ENCODE measurements at places on chromosomes 11 and 22.
A peak's percentile ranks its signal among the peaks of the same experiment; 100 is the strongest.

DNA sequence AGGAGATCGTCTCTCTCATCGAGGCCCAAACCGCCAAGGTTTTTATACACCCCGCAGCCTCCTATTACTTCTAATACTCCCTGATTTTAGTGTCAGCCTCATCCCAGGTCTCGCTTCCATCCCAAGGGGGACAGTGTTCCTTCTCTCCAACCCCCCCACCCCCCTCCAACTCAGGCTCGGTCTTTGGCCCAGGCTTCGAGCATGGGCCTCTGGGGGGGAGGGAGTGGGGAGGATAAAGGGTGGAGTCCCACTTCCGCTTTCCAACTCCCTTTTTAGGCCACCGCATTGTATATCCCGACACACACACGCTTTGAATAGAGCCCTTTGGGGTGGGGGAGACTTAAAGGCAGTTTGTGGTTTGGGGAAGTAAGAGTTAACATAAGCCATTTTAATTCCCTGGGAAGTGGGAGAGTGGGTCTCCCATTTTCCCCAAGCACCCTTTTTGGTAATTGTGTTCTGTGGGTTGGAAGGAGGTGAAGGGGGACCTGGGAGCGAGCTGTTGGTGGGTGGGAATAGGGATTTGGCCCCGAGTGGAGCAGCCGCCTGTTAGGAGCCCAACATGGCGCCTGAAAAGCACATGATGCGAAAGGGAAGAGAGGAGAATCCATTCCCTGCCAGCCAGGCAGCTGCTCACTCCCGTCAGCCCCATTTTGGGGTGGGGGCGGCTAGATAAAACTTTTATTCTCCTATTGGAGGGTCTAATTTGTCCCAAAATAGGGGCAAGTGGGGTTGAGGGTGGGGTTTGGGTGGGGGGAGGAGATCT is 844 bp downstream of the PCF11 start:
- peak; percentile 35 for DNase-seq

DNA sequence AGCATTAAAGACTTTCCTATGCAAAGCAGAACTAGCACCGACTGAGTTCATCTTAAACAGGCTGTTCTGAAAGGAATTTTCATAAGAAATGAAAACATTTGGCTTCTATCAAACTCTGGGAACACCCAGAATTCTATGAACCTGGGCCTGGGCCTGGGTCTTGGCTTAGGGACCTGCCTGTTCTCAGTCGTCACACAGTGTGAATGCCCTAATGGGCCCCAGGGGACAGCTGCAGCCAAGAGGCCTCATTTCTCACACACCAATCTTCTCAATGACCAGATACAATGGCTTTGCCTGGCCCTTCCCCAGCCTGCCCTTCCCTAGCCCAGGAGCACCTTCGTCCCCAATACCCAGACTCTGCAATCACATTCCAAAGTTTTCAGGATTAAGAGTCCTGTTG is 234.9 kb upstream of the ARHGAP20 start:
- DNase-seq = no peak

DNA sequence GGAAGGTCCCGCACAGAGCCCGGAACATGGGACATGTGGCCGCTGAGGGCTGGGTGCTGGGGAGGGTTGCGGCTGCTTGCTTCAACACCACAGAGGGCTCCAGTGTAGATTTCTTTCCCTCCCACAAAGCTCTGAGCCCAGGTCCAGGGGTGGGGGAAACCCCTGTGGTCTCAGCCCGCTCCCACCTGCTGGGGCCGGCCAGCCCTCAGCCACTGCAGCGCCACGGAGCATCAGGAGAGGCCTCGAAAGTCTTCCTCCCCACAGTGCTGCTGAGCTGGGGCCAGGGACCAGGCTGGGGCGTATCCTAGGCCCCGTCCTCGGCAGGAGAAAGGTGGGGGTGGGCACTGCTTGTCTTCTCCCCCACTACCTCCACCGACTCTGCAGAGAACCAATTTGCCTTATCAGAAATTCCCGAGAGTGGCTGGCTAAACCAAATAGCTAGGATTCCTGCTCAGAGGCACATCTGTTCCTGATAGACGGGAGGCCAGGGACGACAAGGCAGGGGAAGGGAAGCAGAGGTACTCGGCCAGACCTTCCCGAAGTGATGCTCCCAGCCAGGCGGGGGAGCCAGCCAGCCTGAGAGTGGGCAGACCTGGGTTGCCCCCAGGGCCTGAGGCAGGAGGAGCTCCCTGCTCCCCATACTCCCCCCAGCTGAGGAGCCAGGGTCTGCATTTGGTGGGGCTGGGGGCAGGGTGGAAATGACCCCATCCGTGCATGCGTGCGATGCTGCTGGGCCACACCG is 18.7 kb downstream of the IGF2 start:
- no peak for DNase-seq

- peak; percentile 24 for DNase-seq
Observed at GRCh38 chr11:17979770-17980371, 33.0 kb downstream of the SERGEF start.

DNA sequence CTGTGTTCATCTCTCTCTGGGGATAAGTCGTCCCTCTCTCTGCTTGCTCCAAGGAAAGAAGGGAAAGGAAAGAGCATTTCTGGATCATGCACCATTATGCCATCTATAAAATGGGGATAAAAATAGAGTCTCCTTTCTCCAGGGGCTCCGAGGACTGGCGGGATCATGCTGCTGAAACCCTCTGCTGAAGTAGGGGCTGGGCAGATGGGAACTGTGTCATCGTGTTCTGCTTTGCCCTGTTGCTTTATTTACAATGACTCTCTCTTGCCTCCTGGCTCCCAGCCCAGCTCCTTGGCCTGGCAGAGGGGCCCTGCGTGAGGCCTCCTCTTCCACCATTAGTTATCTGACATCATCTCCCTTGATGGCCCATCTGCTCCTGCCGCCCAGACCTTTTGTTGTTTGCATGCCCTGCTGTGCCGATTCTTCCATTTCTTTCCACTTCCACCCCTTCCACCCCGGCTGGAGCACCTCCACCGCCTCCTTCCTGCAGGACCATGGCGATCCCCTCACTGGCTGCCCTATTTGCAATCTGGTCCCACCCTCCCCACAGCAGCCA is 200.9 kb downstream of the MYO18B start:
- DNase-seq = no peak

DNA sequence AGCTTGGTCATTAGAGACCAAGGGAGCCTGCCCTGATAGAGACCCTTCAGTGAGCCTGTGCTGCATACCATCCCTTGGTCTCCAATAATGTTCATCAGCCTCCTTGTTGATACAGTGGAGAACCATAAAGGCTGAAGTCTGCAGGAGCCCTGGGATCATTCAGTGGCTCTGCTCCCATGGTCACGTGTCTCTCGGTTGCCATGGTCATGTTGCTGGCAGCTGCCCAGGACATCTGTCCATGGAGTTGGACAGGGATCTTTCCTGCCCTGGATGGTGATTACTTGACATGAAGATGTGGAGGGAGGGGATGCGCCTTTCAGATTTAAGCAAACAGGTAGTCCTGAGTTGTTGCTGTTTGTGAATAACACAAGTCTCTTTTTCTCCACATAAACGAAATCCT is 38.2 kb downstream of the CYB5R2 start:
- no peak for DNase-seq

DNA sequence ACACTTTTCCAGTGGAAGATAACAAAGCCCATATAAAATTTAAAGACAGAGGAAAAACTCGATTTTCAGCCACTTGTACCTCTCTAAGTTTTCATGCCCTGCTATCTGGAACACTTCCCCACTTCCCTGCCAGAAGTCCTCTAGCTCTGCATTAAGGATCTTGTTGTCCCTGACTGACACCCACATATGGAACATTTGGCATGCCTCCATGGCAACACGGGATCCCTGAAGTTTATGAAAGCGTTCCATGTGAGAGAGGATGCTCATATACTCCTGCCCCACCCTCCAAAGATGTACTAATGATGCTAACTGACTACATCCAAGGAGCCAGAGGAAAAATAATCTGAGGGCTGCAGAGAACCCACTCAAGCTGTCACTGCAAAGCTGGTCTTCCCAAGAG is 8.8 kb upstream of the C11orf91 start:
- DNase-seq = no peak

DNA sequence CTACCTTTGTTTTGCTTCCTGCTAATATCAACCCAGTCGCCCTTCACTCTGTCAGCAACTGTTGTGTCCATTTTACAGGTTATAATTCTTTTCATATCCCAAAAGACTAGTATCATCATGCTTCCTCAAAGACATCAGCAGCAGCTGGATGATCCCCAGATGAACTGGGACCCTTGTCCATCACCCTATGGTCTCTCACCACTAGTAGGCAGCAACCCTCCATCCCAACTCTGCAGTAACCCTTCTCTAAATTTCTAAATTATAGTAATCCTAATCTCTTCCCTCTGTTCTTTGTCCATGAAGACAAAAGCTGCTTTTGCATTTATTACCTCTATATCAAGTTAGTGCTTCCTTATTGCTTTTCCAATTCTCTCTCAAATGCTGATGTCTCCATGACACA is 1025.8 kb downstream of the FAM181B start:
- no peak for DNase-seq

GRCh38 chr11:116136987-116137674 is 632.9 kb upstream of the CADM1 start:
- DNase-seq = no peak

DNA sequence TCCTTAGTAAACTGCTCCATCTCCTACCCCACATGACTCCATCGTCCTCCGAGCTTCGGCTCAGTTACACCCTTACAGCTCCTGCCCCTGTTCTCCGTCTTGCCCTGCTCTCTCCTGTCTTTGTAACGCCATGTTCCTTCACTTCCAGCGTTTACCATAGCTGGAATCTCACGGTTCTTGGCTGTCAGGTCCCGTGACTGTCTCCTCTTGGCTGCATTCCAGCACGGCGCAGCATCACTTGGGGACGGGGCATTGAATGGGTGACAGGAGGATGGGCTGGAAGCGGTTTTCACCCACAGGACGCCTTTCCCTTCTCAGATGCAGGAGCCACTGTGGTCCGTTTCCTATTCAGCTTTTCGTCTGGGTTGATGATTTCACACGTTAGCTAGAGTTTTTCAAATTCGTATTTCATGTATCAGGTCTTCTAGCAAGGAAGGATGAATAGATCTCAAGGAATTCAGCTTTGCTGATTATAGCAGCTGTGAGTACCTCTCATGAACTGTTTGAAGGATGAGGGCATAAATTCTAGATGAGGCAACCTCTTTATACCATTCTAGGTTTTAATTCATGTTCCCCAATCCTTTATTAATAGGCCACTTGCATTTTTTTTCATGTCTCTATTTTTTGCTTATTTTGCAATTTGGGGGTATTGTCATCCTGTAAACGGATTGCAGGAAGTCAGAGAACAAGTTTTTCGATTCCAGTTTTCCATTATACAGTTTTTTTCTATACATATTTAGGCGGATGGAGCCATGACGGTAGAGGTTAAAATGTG is 29.1 kb downstream of the ZBED4 start:
- no peak for DNase-seq

GRCh38 chr11:27976262-27976661 is 131.7 kb downstream of the KIF18A start:
- DNase-seq = no peak

DNA sequence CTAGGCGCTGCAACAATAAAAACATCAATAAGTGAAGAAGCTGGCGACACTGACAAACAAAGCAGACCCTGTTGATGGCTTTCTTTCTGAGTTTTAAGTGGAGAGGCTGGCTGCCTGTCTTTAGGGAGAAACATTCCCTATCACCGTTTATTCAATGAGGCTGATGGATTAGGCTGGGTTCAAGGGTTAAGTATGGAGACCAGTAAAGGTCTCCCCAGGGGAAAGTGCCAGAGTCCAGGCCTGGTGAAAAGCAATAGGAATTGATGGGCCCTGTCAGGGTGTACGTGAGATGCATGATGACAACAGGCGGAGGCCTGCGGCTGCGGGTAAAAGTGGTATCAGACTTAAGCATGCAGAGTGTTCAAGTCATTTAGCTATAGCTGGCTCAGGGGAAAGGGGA is 102.6 kb downstream of the ALX4 start:
- DNase-seq = no peak

GRCh38 chr22:35873426-35873825 is 155.2 kb downstream of the RBFOX2 start:
- DNase-seq = no peak

DNA sequence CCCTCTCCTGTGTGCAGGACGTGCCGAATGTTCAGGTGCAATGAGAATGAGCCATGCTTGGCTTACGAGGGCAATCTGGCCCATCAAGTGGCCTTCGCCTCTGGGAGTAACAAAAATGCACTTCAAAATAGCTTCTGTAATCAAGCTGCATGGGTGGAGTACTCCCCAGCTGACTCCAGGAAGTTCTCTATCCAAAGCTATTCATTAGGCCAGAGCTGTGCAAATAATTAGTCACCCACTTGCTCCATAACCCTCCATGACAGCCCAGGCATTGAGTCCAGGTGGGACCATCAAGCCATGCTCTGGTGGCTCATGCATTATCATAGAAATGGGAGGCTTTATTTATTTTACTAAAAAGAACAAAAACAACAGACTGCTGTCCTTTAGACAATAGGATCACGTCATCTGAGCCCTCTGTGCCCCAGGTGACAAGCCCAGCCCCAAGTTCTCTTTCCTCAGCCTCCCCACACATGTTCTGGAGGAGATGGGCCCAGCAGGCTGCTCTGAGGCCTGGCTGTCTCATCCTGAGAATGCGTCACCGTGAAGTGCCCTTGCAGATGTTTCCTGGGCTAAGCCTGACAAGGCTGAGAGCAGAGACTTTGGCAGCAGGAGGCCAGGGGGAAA is 244.7 kb downstream of the ETS1 start:
- peak; percentile 35 for DNase-seq

GRCh38 chr22:31118046-31118820 is 4.5 kb upstream of the INPP5J start:
- DNase-seq = no peak

DNA sequence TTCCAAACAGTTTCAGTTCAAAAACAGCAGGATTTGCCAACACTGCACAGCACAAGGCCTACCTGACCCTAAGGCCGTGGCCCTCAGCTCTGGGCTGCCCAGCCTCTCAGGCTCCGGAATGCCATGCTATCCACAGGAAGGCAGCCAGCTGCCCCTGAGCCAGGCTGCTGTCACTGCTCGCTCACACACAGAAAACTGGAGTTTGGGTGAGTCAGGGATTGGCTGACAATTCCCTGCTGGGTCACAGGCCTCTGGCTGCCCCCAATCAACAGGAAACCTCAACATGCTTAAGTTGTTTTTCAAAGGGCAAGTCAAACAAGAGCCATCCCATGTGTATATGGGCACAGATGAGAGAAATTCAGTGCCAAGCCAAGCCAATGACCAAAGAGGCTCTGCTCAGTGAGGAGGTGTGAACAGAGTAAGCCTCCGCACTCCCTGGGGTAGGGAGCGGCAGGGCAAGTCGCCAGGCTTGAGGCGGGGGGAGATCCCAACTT is 50.2 kb downstream of the RPL27A start:
- no peak for DNase-seq
